ENCODE measurements at places on chromosomes 16 and 17. TPM values are rescaled to one million over a fixed set of nuclear protein-coding genes. Genes with fewer than 3 reads are reported as not detected.
A peak's percentile ranks its signal among the peaks of the same experiment; 100 is the strongest.

KRTAP9-2 gene
- total RNA-seq = not detected

NUPR1 gene
- total RNA-seq = 8.8 TPM

GRCh38 chr17:73841431-73842060, 197.3 kb upstream of the SDK2 start:
- DNase-seq = peak; percentile 36
- no peaks in the 10 kb centered on the region for H3K4me1 ChIP-seq
- H3K27me3 ChIP-seq = no peaks in the 10 kb centered on the region
- no peak overlapping the region for H3K4me3 ChIP-seq
- H3K27ac ChIP-seq = no peak overlapping the region

DNA sequence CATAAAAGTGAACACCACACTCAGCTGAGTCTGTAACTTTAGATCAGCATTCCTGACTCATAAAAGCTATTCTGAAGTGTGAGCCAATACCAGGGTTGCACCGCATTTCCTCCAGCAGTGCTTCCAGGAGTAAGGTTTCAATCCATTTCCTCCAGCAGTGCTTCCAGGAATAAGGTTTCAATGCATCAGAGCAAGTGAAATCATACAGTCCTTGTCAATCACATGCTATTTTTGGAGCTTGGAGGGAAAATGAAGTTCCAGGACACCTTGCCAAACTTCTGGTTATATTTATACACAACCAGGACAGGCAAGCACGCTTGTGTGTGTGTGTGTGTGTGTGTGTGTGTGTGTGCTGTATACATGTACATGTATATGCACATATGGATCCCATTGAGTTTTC, 327.6 kb downstream of the GRIN2A start:
- no peaks in the 10 kb centered on the region for H3K36me3 ChIP-seq
- H3K4me3 ChIP-seq = no peak overlapping the region
- no peaks in the 10 kb centered on the region for H3K27me3 ChIP-seq
- no peaks in the 10 kb centered on the region for H3K4me1 ChIP-seq

ITPRIPL2 gene
- total RNA-seq = 24.5 TPM

GALR2 gene
- 0.79 TPM for total RNA-seq

- H3K27me3 ChIP-seq = 0 out of 2 replicates have a peak, but pooled peaks cover 1% of the 10 kb centered on the region
- no peak for DNase-seq
- H3K27ac ChIP-seq = no peak overlapping the region
- no peak overlapping the region for H3K4me3 ChIP-seq
- H3K36me3 ChIP-seq = no peaks in the 10 kb centered on the region
Measured at GRCh38 chr16:88549671-88550245, 20.4 kb upstream of the ZC3H18 start.

DNA sequence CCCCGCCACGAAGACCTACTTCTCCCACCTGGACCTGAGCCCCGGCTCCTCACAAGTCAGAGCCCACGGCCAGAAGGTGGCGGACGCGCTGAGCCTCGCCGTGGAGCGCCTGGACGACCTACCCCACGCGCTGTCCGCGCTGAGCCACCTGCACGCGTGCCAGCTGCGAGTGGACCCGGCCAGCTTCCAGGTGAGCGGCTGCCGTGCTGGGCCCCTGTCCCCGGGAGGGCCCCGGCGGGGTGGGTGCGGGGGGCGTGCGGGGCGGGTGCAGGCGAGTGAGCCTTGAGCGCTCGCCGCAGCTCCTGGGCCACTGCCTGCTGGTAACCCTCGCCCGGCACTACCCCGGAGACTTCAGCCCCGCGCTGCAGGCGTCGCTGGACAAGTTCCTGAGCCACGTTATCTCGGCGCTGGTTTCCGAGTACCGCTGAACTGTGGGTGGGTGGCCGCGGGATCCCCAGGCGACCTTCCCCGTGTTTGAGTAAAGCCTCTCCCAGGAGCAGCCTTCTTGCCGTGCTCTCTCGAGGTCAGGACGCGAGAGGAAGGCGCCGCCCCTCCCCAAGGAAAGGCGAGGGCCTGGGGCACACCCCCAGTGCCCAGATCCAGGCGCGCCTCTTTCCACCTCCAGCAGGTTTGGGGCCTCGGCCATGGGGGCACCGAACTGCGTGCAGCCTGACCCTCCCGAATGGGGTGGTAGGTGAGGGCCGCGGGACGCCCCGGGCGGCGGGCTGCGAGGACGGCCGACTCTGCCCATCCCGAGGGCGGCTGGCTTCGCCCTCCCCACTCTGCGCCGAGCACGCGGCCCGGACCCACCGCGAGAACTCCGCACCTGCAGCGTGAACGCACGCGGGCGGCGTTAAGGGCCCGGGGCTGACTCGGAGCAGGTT, 664 bp downstream of the HBQ1 start:
- peak; percentile 92 for DNase-seq
- H3K36me3 ChIP-seq = no peaks in the 10 kb centered on the region
- H3K27me3 ChIP-seq = no peaks in the 10 kb centered on the region
- peaks cover 5% of the 10 kb centered on the region for H3K4me1 ChIP-seq
